ENCODE measurements at places on chromosomes 16 and 17. TPM values are rescaled to one million over a fixed set of nuclear protein-coding genes. Genes with fewer than 3 reads are reported as not detected.

ATP2A1 gene
- 0.46 TPM for total RNA-seq

TEX14 gene
- 1.3 TPM for total RNA-seq

RAP1GAP2 gene
- 16.1 TPM for total RNA-seq

CDK5R1 gene
- total RNA-seq, result 1.6 TPM

MMP2 gene
- total RNA-seq, result 353 TPM

TMC5 gene
- total RNA-seq, result 68.7 TPM

SLC12A3 gene
- total RNA-seq, result not detected

GRCh38 chr16:17437127-17437720, 33.5 kb downstream of the XYLT1 start:
- H3K4me3 ChIP-seq, result no peak overlapping the region
- no peaks in the 10 kb centered on the region for H3K4me1 ChIP-seq
- H3K36me3 ChIP-seq, result no peaks in the 10 kb centered on the region
- no peak for DNase-seq
- no peaks in the 10 kb centered on the region for H3K27me3 ChIP-seq

DNA sequence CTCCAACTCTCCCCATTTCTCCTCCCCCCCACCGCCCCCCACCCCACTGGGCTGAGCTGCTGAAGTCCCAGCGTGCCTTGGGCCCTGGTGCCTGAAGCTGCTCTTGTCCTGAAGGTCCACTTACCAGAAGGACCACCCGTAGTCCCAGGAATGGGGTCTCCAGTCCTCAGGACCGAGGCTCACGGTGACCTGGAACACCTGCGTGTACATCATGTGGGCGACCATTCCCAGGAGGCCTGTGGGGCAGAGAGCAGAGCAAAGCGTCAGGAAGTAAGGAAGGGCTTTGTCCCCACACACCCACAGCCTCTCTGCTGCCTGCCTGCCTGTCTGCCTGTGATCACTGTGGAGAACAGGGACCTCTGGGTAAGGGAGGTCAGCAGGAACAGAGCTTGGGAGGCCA, 218.7 kb downstream of the GSG1L start:
- no peak overlapping the region for H3K27ac ChIP-seq
- no peaks in the 10 kb centered on the region for H3K36me3 ChIP-seq
- H3K27me3 ChIP-seq, result no peaks in the 10 kb centered on the region
- H3K4me3 ChIP-seq, result no peak overlapping the region

DNA sequence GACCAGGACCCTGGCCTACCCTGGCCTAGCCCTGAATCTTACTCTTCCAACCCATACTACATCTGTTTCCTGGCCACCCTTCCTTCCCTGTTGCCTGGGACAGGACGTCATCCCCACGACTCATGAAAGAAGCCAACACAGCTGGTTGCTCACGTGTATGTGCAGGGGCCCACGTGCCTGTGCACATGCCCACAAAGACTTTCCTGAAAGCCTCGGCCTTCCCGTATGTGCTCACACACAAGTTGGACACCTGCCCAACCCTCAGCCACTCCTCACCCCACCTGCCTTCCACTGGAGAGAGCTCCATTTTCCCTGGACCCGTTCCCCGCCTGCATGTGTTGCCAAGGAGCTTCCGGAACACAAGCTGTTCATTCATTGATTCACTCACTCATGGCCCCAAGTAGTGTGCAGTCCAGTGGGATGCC, 7.0 kb downstream of the PLXDC1 start:
- no peaks in the 10 kb centered on the region for H3K36me3 ChIP-seq
- H3K27ac ChIP-seq, result no peak overlapping the region
- H3K27me3 ChIP-seq, result no peaks in the 10 kb centered on the region

- no peak for DNase-seq
- H3K4me3 ChIP-seq, result no peak overlapping the region
- no peaks in the 10 kb centered on the region for H3K36me3 ChIP-seq
- H3K27me3 ChIP-seq, result no peaks in the 10 kb centered on the region
These were observed 408.1 kb downstream of the WWOX start for GRCh38 chr16:78507576-78507975.

DNA sequence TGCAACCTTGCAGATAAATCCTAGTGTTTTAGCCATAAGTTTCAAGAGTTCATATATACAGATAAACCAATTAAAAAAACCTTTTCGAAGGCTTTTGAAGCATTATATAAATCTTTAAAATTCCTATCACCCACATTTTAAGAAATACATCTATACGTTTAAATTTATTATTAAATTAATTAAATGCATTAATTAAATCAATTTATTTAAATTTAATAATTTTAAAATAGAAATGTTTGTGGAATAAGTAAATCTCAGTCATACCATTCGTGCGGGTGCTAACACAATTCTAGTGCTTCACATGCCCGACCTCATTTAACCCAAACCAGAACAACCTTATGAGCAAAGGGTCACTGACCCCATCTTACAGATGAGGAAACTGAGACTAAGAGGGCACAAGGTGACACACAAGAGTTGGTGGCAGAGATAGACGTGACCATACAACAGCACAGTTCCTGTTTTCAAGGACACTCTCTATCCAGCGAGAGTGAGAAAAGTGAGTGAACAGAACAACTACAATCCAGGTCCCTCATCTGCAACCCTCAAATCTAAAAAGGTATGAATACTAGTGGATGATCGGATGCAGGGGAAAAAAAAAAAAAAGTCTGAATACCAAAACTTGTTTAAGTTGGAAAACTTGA, 1.4 kb downstream of the NSMCE1 start:
- peak overlapping the region; percentile 67 for H3K4me3 ChIP-seq
- no peaks in the 10 kb centered on the region for H3K27me3 ChIP-seq

GRCh38 chr17:60280673-60281072, 111.3 kb downstream of the USP32 start:
- no peaks in the 10 kb centered on the region for H3K27me3 ChIP-seq
- DNase-seq, result no peak

- H3K4me3 ChIP-seq, result no peak overlapping the region
- no peaks in the 10 kb centered on the region for H3K4me1 ChIP-seq
- no peak for DNase-seq
- H3K27me3 ChIP-seq, result no peaks in the 10 kb centered on the region
- no peaks in the 10 kb centered on the region for H3K36me3 ChIP-seq
These were observed 66.1 kb upstream of the HS3ST4 start for GRCh38 chr16:25625620-25626019.

DNA sequence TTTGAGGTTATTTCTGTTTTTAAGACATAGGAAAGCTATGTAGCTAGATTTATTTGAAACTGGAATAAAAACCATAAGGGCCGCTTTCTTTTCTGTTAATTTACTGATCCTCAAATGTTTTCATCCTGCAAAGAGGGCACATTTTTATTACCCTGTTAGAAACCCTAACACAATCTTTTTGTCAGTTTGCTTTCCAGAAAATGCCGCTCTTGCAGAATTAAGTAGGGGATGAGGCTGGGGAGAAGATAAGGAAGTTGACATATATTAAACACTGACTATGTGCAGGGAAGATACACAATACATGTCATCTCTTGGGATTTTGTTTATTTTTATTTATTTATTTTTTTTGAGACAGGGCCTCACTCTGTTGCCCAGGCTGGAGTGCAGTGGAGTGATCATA, 15.7 kb downstream of the USP43 start:
- no peaks in the 10 kb centered on the region for H3K36me3 ChIP-seq
- H3K27ac ChIP-seq, result no peak overlapping the region
- H3K4me1 ChIP-seq, result no peaks in the 10 kb centered on the region
- DNase-seq, result no peak
- no peak overlapping the region for H3K4me3 ChIP-seq

DNA sequence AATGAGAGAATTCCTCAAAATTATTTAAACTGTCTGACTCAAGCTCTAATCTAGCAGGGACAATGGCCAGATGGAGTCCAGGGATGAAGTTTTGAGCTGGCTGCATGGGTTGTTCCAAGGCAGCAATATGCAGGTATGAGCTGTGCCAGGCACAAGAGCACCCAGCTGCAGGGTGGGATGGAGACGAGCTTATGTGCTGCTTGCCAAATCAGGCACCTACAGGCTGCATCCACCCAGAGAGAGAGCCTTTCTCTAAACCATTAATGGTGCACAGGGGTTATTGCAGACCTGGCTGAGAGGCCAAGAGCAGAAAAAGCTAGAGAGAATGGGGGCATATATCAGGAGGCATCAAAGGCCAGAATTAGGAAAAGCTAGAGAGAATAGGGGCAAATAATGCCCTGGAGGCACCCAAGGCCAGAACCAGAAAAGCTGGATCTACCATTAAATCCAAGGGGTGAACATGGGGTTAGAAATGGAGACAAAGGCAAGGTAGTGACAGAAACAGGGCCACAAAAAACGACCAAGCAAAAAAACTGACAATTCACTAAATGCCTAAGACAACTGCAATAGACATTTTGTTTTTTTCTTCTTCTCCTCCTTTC, 11.0 kb downstream of the KRT33A start:
- H3K4me3 ChIP-seq, result no peak overlapping the region
- H3K27me3 ChIP-seq, result no peaks in the 10 kb centered on the region
- no peaks in the 10 kb centered on the region for H3K36me3 ChIP-seq
- H3K4me1 ChIP-seq, result peaks cover 20% of the 10 kb centered on the region
- no peak for DNase-seq
